Inflammatory macrophage (primary cell): ENCODE measurements at places on chromosomes 2 and 18.

DNA sequence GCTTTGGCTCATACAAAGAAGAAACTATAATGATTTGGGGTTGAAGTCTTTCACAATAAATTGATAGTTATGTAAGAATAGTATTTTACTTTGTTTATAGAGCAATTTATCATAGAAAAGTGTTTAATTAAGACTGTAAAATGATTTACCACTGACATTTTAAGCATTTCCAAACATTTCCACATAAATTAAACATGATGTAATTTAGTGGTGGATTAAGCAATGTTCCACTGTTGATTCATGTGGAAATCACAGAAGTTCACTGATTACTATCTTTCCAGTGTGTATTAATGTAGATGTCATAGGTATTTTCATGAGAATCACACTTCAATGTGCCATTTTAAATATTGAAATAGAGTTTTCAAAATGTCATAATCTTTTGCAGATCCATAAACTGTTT is 40.1 kb upstream of the GRB14 start:
- no peak for DNase-seq

DNA sequence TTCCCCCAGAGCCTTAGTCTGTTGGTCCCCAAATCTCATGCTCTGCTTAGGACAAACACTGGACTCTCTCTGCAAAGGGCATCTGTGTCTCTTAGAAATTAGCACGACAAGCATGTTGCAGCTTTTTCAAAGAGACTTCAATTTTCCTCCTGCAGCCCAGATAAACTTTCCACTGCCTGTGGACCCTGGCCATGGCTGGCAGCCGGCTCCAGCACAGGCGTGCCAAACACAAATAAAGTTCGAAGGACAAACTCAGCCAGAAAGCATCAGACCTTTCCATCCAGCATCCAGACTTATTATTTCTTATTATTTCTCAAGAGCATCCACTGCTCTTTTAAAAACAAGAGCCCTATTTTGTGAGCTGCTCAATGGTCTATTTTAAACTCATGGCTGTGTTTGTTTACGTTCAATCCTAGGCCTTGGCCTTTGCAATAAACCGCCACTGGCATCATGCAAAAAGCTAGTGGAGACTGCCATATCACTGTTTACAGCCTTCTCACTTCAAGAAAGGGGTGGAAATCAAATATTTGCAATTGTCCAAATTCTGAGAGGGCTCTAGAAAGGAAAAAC is 300.8 kb downstream of the BCL11A start:
- DNase-seq: no peak

- DNase-seq: no peak
Measured at GRCh38 chr2:205405752-205406151, 276.5 kb upstream of the NRP2 start.

DNA sequence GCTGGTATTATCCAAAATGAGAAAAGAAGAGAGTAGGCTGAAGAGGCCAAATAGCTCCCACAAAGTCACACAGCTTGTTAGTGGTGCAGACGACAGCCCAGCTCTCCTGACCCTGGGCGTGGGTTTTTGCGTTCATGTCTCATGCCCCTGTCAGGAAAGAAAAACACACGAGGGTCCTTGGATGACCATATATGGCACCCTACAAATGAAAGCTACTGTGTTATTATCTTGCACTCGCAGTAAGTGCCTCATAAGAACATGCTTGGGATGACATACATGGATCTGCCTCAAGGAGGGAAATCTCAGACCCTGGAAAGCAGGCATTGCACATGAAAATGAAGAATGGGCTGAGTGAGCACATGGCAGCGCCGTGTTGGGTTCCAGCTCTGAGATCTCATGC is 89.7 kb downstream of the SEMA4F start:
- DNase-seq: no peak

- no peak for DNase-seq
Measured at GRCh38 chr18:54742659-54743604, 85.3 kb upstream of the RAB27B start.

DNA sequence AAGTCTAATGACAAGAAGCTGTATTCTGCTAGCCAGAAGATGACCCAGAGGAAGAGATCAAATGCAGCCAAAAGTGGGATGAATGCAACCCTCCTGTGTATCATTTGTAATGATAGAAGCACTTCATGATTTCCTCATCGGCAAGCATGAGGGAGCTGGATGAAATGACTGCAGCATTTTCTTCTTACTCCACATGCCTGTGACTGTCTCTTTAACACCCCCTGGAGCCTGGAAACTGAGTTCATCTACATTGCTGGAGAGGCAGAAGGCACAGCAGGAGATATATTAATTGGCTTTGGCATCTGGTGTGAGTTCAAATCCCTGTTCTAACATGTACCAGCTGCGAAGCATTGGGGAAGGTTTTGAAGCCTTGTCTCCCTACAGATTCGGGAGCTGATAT is 37.7 kb downstream of the ID2 start:
- DNase-seq: no peak

DNA sequence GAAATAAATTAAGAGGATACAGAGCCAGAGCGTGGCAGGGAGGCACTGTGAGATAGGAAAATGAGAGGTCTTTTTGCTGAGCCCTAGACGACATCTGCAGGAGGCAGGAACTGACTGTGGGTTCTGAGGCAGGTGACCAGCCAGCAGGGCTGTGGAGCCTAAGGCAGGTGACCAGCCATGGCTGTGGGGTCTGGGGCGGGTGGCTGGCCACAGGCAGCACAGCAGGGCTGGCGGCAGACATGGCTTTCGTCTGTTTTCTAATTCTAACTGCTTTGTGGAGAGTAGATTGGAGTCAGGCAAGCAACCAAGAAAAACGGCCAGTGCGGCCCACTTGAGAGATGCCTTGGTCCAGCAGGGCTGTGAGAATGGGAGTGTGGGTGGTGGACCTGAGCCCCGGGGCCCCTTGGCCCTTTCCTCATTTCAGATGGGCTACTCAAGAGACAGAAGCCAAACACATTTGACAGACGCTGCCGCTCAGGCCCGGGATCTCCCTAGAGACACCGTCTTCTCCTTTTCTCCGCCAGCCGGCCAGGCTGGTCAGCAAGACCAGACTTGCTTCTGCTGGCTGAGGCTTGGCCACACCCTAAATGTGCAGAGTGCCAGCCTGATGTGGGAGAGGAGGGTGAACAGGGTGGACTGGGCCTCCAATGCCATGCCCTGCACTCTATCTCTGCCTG is 19.7 kb upstream of the GNAL start:
- no peak for DNase-seq
